ENCODE measurements at places on chromosomes 4 and X. TPM values are rescaled to one million over a fixed set of nuclear protein-coding genes. Genes with fewer than 3 reads are reported as not detected.
A peak's percentile ranks its signal among the peaks of the same experiment; 100 is the strongest.

The DAPP1 gene
- total RNA-seq: 4.9 TPM

DNA sequence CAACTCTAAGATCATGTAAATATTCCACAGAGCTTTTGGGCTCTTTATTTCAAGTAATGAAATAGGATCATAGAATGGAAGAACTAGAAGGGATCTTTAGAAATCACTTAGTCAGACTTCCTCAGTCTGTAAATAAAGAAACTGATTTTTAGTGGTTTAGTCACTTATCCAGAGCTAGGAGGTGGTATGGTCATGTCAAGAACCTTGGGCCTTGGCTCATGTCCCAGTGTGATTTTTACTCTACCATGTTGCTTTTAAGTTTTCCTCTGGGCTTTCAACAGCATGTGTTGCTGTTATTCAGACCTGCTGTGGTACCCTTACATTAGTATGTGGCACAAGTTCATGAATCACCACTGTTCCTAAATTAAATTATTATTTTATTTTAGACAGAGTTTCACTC is 184.9 kb downstream of the FRAS1 start:
- DNase-seq: no peak

The ERCC6L gene
- not detected for total RNA-seq

The F8A1 gene
- total RNA-seq: 32.8 TPM

DNA sequence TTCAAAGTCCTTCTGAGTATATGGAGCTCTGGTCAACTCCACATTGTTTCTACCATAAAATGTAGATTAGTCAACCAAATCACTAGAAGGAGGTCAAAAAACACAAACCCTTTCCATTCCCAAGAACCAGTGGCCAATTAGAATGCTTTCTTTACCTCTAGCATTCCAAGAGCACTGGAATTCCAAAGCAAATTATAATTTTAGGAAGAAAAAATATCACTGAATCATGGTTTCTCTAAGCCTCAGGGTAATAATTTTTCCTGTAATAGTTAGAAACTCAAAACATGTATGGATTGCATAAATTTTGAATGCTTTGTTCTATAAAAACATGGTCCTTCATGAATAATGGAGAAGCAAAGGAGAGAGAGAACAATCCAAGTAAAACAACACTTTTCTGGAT is 39.5 kb downstream of the LEF1 start:
- DNase-seq: no peak

GRCh38 chr4:122086338-122087065 is 65.6 kb upstream of the BLTP1 start:
- no peak for DNase-seq

DNA sequence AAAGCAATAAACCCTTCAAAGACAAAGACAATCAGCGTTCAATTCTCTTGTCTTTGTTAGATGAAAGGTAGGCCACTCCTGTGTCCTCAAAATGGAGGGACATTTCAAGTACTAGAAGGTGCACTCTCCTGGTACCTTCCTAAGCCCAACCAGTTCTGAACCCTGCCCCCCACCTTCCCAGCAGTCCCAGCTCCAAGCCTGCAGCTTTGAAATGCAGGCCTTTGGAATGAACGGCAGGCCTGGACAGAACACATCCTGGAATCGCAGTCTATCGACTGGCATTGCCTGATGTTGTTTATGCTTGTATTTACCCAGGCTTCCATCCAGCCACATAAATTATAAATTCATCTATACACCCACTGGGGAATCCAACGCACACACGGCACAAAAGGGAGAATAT is 47.4 kb downstream of the RASGEF1B start:
- DNase-seq: no peak

DNA sequence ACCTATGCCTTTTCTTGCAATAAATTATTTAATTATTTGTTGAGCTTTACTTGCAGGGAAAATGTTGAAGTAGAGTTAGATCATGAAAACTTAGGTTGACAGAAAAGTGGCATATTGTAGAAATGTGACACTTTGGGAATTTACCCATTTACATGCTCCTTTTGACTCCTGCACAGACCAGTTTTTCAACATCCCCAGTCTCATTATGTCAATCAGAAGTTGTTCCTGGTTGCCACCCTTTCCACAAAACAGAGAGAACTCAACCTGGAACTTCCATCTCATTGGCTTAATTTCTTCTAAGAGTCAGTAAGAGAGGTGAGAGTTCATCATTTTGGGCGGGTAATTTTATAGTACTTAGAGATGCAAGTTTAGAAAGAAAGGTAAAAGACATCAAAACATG is 284.6 kb upstream of the ANKRD50 start:
- DNase-seq: no peak

The PRICKLE3 gene
- 12.5 TPM for total RNA-seq

DNA sequence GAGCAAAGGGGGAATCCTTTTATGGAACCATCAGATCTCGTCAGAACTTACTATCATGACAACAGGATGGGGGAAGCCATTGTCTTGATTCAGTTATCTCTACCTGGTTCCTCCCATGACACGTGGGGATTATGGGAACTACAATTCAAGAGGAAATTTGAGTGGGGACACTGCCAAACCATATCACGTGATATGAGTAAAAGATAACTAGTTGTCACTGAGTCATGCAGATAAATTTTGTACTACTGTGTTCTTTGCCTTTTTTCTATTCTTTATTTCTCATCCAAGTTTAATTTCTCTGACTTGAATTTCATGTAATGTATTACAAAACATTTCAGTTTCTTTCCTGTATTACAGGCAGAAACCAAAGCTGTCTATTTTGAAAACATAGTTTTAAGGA is 383.2 kb downstream of the EPHA5 start:
- no peak for DNase-seq

GRCh38 chr4:25110527-25111329 is 49.5 kb downstream of the SEPSECS start:
- DNase-seq: peak; percentile 57

- DNase-seq: no peak
These were observed 191.4 kb downstream of the NDST4 start for GRCh38 chr4:114921790-114922591.

- DNase-seq: no peak
These were observed 2.7 kb downstream of the TCEANC start for GRCh38 chrX:13655674-13656073.

All from mesenteric fat pad (tissue), 1 donor.